Urinary bladder (tissue), 4 donors: ENCODE measurements at places on chromosomes 7 and 10. TPM values are rescaled to one million over a fixed set of nuclear protein-coding genes. Genes with fewer than 3 reads are reported as not detected.

The HOXA4 gene
- 1.0 TPM for total RNA-seq

The OPN4 gene
- total RNA-seq: not detected

The EN2 gene
- not detected for total RNA-seq

GRCh38 chr7:100865372-100865911 lies 1.7 kb upstream of the TRIP6 start:
- DNase-seq: no peak

- DNase-seq: no peak
Observed at GRCh38 chr7:73509463-73509862, 12.6 kb downstream of the BAZ1B start.
